ENCODE measurements at places on chromosomes 12 and 14.

- DNase-seq: no peak
These were observed 43.2 kb downstream of the JDP2 start for GRCh38 chr14:75471059-75471458.

DNA sequence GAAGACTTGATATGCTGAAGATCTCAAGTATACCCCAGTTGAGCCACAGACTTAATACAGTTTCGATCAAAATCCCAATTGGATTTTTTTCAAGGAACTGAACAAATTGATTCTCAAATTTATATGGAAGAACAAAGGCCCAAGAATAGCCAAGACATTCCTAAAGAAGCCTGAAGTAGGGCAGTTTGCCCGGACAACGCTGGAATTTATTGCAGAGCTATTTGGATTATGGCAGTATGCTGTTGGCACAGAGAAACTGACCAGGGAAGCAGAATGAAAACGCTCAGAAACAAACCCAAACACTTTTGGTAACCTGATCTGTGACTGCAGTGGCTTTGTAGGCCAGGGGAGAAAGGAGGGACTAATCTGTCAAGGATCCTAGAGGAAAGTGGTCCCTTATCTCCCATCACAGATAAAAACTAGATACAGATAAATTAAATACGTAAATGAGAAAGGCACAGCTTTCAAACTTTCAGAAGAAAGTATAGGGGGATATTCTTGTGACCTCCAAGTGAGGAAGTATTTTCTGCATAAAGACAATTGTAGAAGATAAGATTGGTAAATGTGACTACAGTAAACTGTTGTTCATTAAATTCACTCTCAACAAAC is 35.9 kb upstream of the GSC start:
- DNase-seq: no peak

DNA sequence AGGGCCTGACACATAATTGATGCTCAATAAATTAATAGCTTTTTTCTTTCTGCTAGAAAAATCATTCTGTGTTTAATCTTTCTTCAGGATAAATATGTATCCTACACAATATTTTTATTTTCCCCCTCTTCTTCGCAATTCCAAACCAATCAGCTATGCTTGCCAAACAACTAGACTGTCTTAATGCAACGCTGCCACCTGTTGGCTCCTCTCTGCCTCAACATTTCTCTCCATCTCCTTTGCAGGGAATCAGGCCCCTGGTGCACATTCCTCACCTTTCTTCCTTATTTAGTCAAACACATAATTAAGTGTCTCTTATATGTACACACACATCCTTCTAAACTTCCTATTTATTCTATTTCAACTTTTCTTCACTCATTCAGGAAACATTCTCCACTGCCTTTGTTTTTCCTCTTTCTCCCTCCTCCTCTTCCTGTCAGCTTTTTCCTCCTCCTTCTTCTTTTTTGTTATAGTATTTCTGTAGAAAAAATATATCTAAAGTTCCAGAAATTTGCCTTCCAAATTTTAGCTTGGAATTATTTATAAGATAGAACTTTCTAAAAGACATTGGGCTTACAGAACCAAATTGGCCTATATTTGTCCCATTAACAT is 406.0 kb downstream of the PRKD1 start:
- no peak for DNase-seq

GRCh38 chr12:62194616-62195015 is 65.6 kb upstream of the USP15 start:
- DNase-seq: no peak

DNA sequence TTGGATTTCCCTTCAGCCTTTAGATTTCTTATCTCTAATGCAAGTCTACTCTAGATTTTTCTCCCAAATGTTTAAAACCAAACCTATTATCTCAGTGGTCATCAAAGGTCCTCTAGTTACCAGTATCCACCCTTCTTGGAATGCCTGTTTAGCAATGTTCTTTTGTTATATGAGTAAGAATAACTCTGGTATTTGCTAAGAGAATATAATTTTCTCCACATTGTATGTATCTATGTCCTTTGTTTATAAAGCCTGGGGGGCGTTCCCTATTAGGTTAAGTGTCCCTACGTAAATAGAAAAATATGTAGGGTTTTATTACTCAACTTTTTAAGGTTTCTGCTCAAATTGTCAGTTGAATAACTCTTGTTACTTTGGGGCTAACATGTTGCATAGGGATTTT is 27.3 kb downstream of the PPM1A start:
- no peak for DNase-seq

DNA sequence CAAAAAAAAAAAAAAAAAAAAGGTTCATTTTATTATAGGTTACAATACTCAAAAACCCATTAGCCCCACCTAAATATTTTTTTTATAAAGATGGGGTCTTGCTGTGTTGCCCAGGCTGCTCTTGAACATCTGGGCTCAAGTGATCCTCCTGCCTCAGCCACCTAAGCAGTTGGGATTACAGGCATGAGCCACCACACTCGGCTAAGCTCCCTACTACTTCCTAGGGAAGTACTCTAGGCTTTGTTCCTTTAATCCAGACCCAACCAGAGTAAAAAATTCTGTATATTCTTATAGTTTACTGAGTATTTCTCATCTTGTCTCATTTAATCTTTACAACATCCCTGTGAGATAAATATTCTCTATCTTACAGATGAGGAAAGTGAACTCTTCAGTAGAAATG is 50.7 kb downstream of the RBMS2 start:
- no peak for DNase-seq

GRCh38 chr14:103735022-103735421 is 19.4 kb downstream of the ZFYVE21 start:
- no peak for DNase-seq

GRCh38 chr14:72634691-72635616 is 258.9 kb downstream of the DPF3 start:
- no peak for DNase-seq

GRCh38 chr14:55109836-55110235 is 19.2 kb upstream of the LGALS3 start:
- no peak for DNase-seq

DNA sequence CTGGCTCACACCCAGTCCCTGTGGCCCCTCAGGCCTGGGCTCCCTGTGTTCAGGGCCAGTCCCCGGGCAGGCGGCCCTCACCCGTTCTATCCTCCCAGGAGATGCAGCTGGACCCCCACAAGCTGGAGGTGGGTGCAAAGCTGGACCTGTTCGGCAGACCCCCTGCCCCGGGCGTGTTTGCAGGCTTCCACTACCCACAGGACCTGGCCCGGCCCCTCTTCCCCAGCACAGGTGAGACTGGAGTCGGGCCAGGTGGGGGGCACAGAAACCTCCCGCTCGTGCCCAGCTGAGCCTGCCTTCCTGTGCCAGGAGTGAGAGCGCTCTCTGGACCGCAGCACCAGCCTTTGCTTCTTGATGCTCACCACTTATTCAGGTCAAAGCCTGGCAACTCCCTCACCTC is 33.7 kb downstream of the LRCOL1 start:
- DNase-seq: no peak

All from naive B cell (primary cell).